ENCODE measurements at places on chromosomes 7 and 10.
A peak's percentile ranks its signal among the peaks of the same experiment; 100 is the strongest.

DNA sequence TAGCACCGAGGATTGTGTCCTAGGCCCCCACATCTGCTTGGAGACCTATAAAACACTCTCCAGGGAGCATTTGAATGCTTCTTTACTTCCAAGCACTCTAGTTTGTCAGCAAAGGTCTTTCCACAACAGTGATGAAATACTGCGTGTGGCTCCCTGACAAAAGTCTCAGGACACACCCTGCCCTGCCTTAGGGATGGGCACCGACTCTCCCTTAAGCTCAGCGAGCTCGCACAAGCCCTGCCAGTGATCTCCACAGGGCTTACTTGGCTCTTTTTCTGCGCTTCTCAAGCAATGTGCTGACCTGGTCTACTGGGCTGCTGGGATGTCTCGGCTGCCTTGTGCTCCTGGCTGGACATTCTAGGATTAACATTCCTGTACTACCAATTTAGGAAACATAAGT is 84.3 kb upstream of the MPP7 start:
- DNase-seq, result no peak

GRCh38 chr10:101889256-101890210 is 45.9 kb upstream of the KCNIP2 start:
- DNase-seq, result peak; percentile 79

GRCh38 chr7:19696926-19697325 is 11.9 kb downstream of the POLR1F start:
- DNase-seq, result no peak

DNA sequence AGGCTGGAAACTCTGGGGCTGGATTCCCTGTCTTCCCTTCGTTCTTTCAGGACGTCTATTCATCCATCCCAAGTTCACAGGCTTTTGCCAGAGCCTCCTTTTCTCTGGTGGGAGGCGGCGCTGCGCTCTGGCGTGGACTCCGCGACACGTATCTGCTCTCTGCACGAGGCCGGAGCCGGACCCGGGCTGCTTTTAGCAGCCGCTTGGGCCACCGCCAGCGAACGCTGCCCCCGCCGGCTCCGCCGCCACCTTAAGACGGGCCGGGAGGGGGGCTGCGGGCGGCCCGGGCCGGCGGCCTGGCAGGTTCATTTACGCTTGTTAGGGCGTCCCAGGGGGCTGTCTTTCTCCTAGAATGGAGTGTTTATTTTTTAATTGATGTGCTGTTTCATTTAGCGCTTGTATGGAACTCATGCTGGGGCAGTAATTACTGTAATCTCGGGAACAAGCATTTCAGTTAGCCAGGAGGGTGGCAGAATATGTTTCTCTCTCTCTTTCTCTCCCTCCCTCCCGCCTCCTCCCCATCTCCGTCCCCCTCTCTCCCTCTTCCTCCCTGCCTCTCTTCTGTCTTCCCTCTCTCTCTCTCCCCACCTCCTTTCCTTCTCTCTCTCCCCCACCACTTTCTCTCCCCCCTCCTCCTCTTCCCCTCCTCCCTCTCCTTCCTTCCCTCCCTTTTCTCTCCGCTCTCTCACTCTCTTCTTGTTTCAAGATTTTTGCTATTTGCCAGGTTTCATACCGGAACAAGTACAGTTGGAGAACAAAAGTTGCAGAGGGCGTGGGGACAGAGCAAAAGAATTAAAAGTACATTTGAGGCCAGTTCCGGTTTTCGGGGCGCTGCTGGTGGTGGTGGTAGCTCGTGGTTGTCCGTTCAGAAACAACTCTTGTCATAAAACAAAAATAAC is 1.3 kb upstream of the FZD8 start:
- peak; percentile 41 for DNase-seq

GRCh38 chr7:101233907-101234547 is 3.6 kb downstream of the CLDN15 start:
- DNase-seq, result no peak

DNA sequence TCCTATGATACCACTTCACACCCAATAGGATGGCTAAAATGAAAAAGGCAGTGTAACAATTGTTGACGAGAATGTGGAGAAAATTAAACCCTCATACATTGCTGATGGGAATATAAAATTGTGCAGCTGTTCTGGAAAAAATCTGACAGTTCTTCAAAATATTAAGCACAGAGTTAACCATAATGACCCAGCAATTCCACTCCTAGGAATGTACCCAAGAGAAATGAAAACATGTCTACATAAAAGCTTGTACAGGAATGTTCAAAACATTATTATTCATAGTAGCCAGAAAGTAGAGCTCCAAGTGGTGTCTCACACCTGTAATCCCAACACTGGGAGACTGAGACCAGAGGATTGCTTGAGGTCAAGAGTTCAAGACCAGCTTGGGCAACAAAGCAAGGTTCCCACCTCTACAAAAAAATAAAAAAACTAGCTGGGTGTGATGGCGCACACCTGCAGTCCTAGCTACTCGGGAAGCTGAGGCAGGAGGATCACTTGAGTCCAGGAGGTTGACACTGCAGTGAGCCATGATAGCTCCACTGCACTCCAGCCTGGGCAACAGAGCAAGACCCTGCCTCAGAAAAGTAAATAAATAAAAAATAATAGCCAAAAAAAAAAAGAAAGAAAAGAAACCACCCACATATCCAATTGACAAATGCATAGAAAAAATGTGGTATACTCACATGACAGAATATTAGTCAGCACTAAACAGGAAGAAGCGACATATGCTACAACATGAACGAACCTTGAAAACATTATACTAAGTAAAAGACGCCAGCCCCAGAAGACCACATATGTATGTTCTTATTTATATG is 5.0 kb downstream of the RHEB start:
- DNase-seq, result no peak

GRCh38 chr7:132162556-132163144 is 413.6 kb downstream of the PLXNA4 start:
- DNase-seq, result no peak

DNA sequence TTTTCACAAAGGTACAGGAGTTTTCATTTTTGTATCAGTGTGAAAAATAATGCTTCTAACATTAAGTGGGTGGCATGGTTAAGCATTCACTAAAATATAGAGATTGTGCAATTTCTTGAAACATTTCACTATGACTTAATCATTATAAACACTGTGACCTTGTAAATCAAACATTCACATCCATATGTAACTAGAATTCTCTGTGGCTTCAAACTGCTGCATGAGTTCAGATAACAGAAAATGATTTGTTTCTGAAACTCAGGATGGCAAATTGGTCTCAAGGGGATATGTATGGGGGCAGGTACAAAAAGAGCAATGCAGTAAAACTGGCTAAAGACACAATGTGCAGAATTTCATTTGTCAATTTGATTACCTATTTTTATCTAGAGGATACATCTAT is 3.8 kb downstream of the FAM133B start:
- peak; percentile 52 for DNase-seq

- no peak for DNase-seq
These were observed 35.5 kb downstream of the RAB19 start for GRCh38 chr7:140439359-140439758.

DNA sequence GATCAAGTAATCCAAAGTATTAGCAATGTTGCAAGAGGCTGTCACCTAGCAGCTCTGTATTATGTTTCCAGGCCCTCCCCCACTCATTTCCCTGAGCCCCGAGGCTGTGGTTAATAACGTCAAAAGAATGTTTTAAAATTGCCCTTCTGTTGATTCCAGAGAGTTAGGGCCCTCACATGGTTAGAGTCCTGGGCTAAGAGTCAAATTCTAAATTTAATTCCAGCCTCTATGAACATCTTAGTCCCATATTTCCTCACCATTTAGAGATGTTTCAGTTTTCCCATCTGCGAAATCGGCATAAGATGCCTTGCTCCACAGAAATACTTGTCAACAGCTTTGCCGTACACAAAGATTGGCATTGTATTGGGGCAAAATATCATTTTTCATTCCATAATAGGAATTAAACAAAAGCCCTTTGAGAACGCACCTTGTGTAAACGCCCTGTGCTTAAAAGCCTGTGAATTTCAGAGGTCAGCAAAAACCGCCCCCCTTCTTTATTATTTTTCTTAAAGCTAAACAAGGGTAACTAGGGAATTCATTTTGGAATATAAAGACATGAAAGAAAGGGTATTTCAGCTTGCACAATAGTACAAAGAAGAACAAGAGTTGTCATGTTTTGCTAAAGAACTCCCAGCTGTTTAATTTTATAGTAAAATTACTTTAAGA is 135.8 kb downstream of the ARID5B start:
- peak; percentile 76 for DNase-seq

GRCh38 chr7:122643250-122643649 is 55.7 kb downstream of the RNF133 start:
- DNase-seq, result no peak

DNA sequence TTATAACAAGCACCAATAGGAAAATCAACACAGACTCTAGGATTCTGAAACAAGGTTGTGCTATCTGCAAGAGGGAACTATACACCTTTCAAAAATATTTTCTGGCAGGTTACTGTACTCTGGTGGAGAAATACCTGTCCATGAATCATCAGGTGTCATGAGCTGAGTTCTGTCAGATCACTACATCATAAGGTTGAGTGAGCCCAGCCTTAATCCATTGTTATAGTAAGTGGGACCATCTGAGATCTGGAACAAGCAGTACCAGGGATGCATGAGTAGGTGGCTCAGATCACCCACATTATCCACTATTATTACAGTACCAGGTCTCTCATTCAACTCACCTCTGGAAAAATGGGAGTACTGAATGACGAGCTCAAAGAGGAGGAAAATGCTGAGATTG is 212.4 kb downstream of the DGKI start:
- no peak for DNase-seq

- DNase-seq, result no peak
These were observed 563.0 kb upstream of the SEMA3D start for GRCh38 chr7:85749696-85750453.

GRCh38 chr10:76432016-76433012 is 1000.9 kb downstream of the LRMDA start:
- peak; percentile 89 for DNase-seq

DNA sequence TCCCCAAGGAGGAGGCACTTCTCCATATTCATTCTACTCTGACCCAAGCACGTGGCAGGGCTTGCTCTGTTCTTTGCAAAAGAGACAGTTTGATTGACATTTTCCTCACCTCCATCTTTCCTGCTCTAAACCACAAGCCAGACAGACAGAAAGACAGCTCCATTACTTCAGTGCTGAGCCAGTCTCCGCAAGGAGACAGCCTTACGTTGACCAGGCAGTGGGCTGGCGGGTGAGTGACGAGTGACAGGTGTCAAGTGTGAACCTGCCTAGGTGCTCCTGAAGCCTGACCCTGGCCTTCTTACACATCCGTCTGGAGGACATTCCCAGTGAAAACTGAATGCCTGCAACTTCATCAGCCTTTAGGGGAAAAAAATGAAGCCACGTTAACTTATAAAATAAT is 314.6 kb downstream of the TNS3 start:
- no peak for DNase-seq

GRCh38 chr10:79413196-79413595 is 32.2 kb downstream of the ZCCHC24 start:
- DNase-seq, result peak; percentile 64

GRCh38 chr7:111029141-111029572 is 61.8 kb upstream of the LRRN3 start:
- no peak for DNase-seq

- DNase-seq, result peak; percentile 75
These were observed 54.1 kb upstream of the MKRN1 start for GRCh38 chr7:140533394-140533872.

DNA sequence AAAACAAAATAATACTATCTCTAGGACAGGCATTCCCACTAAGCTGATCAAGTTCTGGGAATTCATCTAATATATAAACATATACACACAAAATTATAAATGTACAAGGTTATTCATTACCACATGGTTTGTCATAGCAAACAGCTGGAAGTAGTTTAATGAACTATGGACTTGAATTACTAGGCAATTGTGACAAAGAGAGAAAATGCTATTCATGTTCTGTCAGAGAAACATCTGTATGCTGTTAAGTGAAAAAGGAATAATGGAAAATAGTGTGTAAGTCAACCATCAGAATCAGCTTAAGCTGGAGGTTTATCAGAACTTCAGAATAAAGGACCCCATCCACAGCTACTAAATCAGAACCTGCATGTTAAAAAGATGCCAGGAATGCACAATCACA is 2.8 kb downstream of the ZNF248 start:
- peak; percentile 64 for DNase-seq

DNA sequence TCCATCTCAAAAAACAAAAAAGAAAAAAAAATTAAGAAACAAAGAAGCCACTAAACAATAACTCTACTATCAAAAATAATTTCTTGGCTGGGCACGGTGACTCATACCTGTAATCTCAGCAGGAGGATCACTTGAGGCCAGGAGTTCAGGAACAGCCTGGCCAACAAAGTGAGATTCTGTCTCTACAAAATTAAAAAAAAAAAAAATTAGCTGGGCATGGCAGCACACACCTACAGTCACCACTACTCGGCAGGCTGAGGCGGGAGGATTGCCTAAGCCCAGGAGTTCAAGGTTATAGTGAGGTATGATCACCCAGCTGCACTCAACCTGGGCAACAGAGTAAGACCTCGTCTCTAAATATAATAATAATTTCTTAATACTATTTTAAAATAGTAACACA is 69.0 kb downstream of the PARD3 start:
- DNase-seq, result no peak

GRCh38 chr7:42155584-42156290 is 81.3 kb downstream of the GLI3 start:
- DNase-seq, result no peak

DNA sequence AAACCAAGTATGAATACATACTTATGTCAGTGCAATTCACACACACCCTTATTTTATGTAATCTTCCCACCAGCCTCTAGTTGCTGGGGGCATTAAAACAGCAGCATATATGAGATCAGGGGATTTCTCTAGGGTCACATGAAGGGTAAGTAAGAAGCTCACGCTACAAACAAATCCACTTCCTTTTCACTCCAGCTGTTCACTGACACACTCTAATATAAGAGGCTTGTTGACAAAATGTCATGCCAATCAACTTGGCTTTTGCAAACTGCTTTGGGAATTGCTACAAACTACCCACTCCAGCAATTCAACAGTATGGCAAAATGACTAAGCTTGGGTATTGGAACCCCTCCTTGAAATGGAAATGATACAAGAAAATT is 10.3 kb downstream of the FAM3C start:
- no peak for DNase-seq

DNA sequence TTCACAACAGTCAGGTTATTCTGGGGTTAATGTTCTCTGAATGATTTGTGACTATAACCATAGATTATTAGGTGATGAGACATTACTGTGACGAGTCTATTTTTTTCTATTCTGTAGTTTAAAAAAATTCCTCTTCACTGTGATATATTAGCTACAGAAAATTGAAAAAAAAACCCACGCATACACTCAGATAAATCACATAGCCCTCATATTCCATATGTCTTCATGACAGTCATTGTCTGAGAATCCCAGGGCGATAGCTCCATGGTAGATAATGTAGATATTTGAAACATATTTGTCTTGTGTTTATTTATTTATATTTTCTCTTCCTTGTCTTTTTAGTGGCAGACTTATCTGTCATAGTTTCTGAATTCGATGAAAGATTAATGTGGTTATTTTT is 110.0 kb downstream of the CAMK1D start:
- DNase-seq, result no peak

GRCh38 chr10:122098924-122099323 is 110.0 kb downstream of the TACC2 start:
- peak; percentile 81 for DNase-seq

- DNase-seq, result no peak
These were observed 14.5 kb upstream of the HOXA13 start for GRCh38 chr7:27214239-27214950.

GRCh38 chr10:91627344-91628102 is 5.3 kb downstream of the PPP1R3C start:
- no peak for DNase-seq
